ENCODE measurements at places on chromosomes 4 and X.

- DNase-seq = no peak
Observed at GRCh38 chr4:54386042-54386669, 157.1 kb downstream of the PDGFRA start.

DNA sequence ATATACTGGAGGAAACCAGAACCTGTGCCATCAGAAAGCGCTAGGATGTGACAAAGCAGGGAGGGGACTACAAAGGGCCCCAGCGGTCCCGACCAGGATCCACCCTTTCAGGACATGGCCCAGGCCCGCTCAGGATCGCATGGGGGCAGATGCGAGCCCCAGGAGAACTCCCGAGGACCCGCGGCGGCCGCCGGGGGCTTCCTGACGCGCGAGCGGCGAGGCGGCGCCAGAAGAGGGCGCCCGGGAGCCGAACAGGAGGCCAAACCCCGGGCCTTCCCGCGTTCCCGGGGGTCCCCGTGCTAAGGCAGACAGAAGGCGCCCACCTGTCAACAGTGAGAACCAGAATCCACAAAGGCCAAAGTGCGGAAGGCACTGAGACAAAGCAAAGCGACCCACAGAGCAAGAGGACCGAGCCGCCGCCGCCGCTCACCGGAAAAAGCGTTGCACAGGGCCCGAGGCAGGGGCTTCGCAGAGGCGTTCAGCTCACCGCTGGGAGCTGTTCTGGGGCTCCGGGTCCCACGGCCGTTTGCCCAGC, 7.3 kb upstream of the OPN1LW start:
- peak; percentile 19 for DNase-seq

DNA sequence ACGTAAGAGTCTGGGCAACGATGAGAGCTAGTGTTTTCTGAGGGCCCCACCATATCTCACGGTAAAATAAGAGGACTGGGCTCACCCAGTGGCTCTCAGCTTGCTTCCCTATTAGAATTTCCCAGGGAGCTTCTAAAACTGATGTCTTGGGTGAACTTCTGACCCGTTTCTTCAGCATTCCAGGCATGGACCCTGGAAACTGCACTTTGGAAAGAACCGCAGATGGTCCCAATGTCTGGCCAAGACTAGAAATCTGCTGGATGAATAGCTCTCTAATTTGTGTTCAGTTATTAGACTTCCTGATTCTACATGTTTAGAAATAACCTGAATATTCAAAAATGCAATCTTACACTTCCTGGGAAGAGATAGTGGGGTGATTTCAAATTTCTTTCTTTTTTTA, 127.8 kb downstream of the ANOS1 start:
- no peak for DNase-seq

DNA sequence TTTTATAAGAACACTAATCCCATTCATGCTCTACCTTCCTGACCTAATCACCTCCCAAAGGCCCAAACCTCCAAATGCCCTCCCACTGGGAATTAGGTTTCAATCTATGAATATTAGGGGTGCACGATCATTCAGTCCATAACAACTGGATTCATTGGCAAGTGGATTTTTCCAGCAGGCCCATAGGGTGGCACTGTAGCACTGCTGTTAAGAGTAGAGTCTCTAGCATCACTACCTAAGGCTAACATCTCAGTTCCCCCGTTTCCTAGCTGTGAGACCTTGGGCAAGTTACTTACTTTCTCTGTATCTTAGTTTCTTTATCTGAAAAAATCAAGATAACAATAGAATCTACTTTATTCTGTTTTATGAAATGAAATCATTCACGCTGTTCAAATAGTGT, 315.8 kb downstream of the STIM2 start:
- DNase-seq = peak; percentile 20

- DNase-seq = no peak
Observed at GRCh38 chr4:107915220-107915619, 16.1 kb upstream of the CYP2U1 start.

DNA sequence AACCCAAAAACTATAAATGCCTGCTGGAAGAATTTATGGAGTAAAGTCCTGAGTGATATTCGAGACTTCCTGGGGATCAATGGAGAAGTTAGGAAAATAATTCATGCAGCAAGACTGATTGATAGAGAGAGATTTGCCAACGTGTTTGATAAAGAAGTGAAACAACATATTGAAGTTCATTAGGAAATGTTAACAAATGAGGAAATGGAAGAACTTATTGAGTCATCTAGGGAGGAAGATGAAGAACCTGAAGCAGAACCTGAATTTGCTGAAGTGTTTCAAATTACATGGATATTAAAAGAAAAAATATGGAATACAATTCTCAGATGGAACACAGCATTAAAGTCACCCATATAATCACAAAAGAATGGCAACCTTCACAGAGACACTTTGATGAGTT, 39.0 kb downstream of the DDX60 start:
- peak; percentile 10 for DNase-seq

DNA sequence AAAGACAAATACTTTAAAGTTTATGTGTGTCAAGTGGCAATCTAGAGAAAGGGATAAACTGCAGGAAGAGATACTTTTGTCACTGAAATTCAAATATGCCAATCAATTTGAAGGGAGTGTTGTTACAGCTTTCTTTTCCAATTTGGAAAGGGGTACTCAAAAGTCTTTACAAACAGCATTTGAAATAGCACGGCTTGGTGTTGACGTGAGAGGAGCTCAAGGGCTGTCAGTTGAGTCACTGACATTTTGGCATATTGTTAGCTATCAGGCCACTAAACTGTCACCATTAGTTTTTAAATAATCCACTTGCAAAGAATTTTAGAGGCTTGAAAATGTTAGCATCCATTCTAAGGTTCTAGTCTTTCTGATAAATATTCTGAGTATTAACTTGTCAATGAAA, 698.4 kb downstream of the IL1RAPL1 start:
- DNase-seq = no peak

- DNase-seq = no peak
Observed at GRCh38 chr4:88320224-88320779, 35.9 kb upstream of the PPM1K start.

GRCh38 chrX:149510386-149510785, 5.3 kb upstream of the IDS start:
- peak; percentile 15 for DNase-seq

GRCh38 chr4:117164338-117164737, 79.0 kb upstream of the TRAM1L1 start:
- peak; percentile 4 for DNase-seq

DNA sequence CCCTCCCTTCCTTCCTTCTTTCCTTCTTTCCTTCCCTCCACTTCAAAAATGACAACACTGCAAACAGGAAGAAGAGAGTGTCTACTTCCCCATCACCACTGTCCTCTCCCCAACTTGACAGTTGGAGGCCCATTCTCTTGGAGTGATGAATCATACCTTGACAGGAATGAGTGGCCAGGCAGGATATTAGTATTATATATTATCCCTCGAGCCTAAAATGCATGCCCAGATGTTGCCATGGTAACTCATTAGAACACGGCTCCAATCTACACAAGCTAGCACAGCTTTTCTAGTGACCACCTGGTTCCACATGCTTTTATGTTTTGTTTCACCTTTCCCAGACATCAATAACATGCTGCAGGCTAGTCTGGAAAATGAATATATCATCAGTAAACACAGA, 71.3 kb upstream of the LHFPL1 start:
- no peak for DNase-seq

DNA sequence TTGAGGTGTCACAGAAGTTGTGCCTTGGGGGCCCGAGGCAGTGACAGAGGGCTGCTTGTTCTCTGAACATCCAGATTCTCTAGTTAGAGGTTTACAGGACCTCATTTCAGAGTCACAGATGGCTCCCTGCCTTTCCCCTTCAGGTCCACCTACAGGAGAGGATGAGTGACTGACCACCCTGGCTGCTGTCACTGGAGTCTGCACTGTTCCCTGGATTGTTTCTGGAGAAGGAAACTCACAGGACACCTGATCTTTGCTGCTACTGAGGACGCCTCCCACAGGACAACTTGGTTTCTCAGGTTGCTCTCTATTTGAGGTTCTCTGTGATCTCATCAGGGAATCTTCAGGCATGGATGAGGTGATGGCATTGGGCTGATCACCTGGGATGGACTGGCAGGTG, 58.3 kb downstream of the GPRIN3 start:
- no peak for DNase-seq

DNA sequence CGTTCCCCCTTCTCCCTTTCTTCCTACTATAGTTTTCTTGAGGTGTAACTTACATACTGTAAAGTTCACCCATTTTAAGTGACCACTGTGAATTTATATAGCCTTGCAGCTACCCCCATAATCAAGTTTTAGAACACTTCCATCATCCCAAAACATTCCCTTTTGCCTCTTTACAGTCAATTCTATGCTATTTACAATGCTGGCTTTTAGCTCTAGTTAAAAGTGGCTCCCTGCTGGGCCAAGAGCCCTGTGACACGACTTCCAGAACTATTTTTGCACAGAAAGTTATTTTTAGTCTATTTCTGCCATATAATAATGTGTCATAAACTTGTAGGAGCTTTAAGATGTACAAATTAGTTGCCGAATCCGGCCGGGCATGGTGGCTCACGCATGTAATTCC, 26.9 kb downstream of the MAP7D2 start:
- DNase-seq = no peak

DNA sequence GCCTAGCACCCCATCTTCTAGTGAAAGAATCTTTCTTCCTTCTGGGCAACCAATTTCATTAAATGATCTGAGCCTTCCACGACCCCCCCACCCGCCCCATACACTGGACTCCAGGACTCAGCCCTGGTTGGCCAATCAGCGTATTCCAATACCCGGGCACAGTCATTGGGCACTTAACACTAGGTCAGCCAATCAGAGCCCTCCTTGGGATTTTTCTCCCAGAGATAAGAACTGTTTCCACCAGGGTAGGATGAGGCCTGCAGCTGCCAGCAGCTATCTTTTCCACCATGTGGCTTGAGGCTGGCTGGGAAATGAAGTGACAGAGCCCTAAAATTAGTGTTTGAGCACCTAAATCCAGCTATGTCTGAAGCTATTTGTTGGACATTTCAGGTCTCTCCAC, 418.8 kb downstream of the BCOR start:
- no peak for DNase-seq

- no peak for DNase-seq
Observed at GRCh38 chr4:152344001-152344400, 191.9 kb downstream of the FBXW7 start.

DNA sequence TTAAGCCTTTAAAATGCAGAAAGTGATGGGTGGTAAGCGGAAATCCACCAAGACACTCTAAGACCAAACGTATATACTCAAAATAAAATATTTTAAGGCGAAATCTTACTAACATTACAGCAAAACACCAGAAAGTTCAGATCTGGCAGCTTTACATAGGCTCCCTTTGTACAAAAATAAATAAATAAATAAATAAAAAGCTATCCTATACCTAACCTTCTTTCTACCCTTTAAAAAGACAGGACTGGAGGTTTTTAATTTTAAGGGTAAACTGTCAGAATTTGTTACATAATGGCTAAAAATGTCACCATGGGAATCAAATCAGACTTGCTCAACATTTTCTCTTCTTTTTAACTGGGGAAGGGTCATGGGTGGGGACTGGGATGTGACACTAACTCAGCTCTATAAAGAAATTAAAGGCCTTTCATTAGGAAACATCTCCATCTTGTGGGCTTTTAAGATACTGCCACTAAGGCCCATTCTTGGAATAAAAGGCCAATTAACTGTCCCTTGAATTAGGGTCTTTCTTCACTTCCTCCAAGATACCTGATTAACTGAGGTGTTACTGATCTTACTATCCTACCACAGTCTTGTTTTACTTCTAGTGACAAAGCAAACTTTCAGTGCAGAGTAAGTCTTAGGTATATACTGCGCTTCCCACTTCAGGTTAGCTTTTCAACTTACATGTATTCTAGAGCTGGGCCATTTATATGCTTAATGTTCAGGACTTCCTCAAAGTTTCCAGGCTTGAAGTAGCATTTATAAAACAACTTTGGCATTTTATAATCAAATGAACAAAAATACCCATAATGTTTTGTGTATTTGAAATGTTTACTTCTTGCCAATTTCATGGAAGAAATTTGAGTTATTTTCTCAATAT, 13.3 kb downstream of the HNRNPD start:
- DNase-seq = peak; percentile 18

- DNase-seq = no peak
Observed at GRCh38 chr4:17165286-17165685, 266.8 kb upstream of the LDB2 start.

GRCh38 chr4:147400721-147401120, 80.2 kb upstream of the EDNRA start:
- no peak for DNase-seq

- no peak for DNase-seq
Observed at GRCh38 chr4:4394644-4395043, 7.7 kb downstream of the NSG1 start.

DNA sequence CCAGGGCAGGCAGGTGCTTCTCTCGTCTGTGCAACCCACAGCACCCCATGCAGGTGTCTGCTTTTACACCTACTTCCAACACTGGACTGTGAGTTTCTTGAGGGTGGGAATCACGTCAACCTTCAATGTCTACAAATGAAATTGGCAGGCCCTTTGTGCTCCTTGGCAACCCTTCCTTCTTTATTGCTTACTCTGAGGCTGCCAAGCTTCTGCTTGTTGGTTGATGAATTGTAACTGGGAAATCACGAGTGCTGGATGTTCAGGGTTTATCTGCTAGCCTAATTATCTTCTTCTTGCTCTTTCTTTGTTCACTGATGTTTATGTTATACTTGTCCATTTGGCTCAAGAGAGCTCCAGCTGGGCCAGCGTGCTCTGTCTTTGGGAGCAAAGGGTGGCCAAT, 2.5 kb upstream of the DGAT2L6 start:
- no peak for DNase-seq

DNA sequence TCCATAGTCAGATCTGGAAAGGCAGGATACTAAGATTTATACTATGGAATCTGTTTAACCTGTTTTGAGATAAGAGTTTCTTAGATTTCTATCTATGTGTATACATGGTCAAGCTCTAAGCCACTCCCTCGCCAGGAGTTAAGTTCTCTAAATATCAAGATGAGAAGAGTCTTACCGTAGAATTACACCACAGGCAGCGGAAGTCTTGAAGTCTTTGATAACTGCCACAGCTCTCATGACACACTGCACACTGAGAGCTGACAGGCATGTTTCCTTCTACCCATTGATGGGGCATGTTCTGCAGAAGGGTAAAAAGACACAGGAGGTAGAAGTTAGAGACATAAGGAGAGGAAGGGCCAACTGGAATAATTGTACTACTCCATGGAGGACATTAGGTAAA, 67.7 kb downstream of the DGKK start:
- no peak for DNase-seq

DNA sequence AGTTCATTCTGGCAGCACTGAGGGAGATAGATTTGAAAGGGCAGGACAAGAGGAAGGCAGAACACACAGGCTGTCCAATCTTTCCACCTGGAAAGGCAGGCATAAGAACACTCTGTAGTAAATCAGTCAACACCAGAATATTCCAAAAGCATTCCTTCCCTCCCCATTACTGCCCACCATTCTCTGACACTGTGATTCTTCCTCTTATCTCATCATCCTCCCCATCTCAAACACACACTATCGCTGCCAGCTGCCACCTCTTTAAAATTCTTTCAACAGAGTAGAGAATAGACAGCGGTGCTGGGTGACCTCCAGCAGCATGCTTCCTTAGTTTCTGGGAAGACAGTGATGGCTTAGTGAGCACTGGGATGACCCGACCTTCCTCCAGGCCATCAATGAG, 53.7 kb upstream of the MYOZ2 start:
- no peak for DNase-seq

GRCh38 chrX:48505481-48505880, 3.3 kb upstream of the PORCN start:
- DNase-seq = peak; percentile 0
